ENCODE measurements at places on chromosomes 3 and 15. TPM values are rescaled to one million over a fixed set of nuclear protein-coding genes. Genes with fewer than 3 reads are reported as not detected.

DNA sequence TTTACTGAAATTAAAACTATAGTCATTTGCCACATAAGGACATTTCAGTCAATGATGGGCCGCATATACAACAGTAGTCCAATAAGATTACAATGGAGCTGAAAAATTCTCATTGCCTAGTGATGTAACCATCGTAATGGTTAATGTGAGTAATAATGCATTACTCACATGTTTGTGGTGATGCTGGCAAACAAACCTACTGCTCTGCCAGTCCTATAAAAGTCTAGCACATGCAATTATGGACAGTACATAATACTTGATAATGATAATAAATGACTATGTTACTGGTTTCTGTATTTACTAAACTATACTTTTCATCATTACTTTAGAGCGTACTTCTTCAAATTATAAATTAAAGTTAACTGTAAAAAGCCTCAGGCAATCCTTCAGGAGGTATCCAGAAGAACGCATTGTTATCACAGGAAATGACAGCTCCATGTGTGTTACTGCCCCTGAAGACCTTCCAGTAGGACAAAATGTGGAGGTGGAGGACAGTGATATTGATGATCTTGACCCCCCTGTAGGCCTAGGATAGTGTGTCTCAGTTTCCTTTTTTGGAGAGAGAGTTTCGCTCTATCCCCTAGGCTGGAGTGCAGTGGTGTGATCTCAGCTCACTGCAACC is 102.7 kb downstream of the ATP1B3 start:
- DNase-seq: no peak

- no peak for DNase-seq
Observed at GRCh38 chr15:98599909-98600691, 48.2 kb upstream of the IGF1R start.

DNA sequence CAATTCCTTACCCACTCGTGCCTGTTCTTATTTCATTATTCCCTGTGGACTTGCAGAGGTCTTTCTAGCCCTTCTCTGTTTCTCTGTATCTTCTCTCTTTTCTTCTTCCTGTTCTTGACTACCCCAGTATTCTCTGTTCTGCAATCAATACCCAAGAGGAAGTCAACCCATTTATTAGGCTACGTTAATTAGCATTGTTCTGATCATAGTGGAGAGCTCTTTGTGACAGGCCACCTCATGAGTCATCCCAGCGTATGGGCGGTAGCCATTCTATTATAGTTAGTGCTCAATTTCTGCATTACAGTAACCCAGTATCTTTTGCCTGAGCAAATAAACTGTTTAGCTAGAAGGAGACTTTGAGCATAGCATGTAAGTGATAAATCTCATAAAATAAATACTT is 259.5 kb upstream of the GRM7 start:
- DNase-seq: no peak

GRCh38 chr15:73941449-73941848 is 15.2 kb downstream of the LOXL1 start:
- no peak for DNase-seq

DNA sequence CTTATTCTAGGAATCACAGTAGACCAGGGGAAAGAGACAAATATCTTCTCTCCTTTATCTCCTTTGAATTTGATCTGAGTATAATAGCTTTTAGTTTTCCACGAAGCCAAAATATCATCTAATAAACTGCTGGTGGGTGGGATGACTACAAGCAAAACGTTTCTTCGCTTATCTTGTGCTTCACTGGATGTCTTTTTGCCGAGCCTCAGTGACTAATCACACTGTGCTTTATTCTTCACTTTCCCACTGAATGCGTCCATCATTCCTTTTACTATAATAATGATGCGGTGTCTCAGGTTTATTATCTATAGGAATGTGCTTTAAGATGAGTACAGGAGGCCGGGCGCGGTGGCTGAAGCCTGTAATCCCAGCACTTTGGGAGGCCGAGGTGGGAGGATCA is 32.5 kb downstream of the CEP152 start:
- no peak for DNase-seq

- no peak for DNase-seq
Observed at GRCh38 chr3:39485547-39485946, 18.1 kb downstream of the MOBP start.

DNA sequence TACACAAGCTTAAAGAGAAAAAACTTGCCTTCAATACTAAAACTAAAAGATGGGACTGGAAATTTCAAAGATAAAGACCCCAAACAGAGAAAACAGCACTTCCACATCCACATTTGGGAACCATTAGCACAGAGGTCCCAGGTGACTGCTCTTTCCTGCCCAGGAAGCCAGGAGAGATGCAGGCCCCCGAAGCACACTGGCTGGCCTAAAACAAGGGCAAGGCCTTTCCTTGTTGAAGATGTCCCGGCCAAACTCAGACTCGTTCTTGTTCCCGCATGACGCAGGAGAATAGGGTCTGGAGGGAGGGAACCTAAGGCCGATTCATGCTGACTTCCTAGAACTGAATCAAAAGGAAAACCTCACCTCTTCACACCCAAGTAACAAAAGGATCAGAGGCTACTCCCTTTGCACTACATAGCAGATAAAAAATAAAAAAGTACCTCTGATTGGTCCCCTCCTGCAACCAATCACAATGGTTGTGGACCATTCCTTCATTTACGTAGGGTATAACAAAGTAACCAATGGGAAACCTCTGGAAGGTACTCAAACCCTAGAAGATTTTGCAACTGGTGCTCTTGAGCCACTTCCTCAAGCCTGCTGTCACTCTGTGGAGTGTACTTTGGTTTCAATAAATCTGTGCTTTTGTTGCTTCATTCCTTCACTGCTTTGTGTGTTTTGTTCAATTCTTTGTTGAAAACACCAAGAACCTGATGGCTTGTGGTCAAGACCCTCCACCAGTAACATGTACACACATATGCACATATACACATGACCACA is 48.7 kb downstream of the EFCAB12 start:
- DNase-seq: no peak

DNA sequence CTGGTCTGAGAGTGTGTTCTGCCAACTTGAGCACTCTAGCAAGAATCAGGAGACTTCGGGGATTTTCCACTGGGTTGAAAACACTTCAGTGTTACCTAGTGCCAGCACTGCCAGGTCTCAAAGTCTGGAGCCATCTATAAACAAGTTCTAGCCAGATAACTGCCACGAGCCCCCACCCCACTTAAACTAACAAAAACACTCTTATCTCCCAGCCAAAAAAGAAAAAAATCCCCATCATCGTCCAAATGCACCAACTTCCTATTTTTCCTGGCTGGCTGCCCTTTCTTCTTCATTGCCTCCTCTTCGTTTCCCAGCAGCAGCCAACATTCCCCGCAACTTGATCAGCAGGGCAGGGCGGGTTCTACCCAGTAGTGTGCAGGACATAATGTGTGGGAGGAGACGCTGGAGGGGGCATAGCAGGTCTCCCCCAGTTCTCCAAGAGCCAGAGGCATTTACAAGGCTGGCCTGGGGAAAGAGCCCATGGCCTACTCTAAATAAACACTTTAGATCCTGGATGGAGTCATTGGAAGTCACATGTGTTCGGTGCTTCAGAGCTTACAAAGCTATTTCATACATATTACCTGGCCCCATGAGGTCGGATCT is 29.5 kb downstream of the C2CD4B start:
- no peak for DNase-seq

DNA sequence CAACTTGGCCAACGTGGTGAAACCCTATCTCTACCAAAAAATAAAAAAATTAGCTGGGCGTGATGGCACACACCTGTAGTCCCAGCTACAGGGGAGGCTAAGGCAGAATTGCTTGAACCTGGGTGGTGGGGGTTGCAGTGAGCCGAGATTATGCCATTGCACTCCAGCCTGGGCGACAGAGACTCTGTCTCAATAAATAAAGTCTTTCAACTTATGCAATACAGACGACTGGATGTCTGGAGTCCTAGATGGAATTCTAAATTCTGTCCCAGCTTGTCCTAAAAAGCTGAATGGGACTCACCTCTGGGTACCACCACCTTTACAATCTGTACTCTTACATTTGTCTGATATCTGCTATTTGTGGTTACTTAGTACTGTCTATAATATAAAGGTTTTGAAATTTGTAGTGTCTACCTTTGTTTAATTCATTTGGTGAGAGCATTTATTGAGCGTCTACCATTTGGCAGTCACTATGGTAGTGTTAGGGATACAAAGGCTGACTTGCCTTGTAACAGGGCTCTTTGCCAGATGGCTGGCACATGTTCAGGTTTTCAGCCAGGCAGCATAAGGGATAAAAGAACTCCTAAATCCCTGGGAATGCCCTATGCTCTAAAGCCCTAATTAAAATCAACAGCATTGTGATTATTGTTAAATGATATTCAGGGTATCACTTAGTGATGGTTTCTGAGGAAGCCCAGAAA is 7.2 kb upstream of the ZNF609 start:
- no peak for DNase-seq

GRCh38 chr15:27196691-27197090 is 225.7 kb downstream of the GABRG3 start:
- no peak for DNase-seq

DNA sequence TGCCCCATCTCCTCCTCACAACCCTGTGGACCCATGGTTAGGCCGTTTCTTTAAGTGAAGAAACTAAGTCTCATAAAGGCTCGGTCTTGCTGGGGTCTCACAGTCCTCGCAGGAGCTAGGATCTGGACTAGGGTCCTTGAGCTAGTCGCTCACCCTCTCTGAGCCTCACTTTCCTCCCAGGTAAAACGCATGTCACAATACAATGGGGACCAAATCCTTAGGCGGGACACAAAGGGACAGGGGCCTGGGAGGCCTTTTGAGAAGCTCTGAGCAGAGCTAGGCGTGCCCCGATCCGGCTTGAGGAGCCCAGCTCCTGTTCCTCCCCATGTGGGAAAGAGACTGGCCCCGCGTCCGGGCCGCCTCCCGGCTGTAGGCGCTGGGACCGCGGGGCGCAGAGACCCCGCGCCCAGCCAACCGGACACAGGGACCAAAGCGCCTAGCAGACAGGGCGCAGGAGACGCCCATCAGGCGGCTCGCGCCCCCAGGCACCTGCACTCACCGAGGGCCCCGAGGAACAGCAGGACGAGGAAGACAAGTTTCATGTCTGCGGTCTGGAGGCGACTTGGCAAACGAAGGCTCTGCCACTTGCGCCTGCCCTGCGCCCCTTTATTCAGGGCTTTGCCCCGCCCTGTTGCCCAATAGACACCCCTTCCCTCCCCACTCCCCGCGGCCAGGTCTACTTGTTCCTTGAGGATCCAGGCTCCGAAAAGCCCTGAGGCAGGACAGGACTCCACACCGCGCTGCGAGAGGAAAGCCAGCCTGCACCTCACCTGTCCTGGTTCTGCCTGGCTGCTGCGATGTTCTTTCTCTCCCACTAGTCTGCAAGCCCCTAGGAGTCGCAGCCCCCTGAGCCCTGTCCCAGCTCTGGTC is at the start of gene LTF:
Gene LTF (minus strand): TSS at position 580 of the 870 bp plus-strand sequence. CDS start 38 bp downstream, at position 542.
- no peak for DNase-seq

Gene TGFBR2
- 68.7 TPM for total RNA-seq
